ENCODE measurements at places on chromosomes 2 and 18.

DNA sequence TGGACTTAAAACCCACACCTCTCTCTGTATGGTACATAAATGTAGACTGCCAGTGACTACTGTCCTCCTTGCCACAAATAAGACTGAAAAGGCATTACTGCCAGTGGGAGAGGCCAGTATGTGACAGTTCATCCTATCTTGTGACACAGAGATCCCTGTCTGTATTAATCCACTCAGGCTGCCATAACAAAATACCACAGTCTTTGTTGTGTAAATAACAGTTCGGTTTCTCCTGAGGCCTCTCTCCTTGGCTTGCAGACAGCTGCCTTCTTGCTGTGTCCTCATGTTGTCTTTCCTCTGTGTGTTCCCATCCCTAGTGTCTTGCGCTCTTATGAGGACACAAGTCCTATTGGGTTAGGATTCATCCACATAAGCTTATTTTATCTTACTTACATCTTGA, 46.4 kb upstream of the IL1RL1 start:
- no peak for DNase-seq

DNA sequence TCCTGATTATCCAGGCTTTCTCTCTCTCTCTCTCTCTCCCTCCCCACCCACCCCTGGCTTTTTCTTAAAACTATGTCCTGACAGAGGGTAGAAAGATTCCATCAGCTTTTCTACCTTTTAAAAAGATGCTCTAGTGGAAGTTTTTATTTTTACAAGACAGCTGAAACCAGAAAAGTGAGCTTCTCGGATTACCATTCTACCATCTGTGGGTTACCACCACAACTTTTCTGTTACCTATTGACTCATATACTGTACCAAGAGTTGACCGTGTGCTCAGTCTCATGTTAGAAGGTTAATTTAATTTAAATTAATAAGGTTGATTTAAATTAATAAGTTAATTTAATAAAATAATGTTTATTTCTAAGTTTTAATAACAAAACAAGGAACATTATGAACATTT, 137.6 kb downstream of the UPP2 start:
- DNase-seq: no peak

GRCh38 chr18:74524097-74524496, 10.2 kb upstream of the CNDP1 start:
- no peak for DNase-seq

DNA sequence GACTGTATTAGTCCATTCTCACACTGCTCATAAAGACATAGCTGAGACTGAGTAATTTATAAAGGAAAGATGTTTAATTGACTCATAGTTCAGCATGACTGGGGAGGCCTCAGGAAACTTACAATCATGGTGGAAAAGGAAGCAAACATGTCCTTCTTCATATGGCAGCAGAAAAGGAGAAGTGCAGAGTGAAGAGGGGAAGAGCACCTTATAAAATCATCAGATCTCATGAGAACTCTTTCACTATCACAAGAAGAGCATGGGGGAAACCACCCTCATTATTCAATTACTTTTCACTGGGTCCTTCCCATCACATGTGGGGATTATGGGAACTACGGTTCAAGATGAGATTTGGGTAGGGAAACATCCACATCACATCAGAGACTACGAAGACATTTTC, 43.0 kb upstream of the CAVIN2 start:
- DNase-seq: no peak

- DNase-seq: no peak
Observed at GRCh38 chr2:45119855-45120254, 110.6 kb upstream of the SIX2 start.

GRCh38 chr18:36772241-36772723, 56.5 kb downstream of the TPGS2 start:
- no peak for DNase-seq

DNA sequence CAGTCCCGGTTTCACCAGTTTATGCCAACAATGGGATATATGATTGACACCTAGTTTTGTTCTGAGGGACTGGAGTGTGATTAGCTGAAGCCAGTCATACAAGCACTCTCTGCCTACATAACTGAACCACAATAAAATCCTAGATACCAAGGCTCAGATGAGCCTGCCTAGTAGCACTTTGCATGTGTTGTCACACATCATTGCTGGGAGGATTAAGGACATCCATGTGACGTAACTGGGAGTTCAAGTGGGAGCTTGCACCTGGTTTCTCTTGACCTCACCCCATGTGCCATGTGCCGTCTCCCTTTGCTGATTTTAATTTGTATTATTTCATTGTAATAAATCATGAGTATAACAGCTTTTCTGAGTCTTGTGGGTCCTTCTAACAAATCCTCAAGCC, 90.3 kb downstream of the TMEM163 start:
- no peak for DNase-seq

DNA sequence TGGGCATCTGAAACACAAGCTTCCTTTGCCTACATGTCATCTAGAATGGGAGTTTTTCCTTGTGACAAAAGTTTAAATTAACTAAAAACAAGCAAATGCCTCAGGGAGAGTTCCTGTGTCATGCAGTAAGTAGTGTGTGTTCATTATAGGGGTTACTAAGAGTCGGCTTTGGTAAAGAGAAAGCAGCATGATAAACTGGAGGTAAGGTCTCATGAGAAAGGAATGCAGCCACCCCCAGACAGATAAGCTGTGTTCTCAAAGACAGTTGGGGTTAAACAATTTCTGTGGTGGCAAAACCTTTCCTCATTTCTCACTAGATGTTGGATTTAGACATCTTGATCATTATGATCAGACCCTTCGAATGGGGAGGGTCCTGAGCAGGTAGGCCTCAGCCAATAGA, 129.7 kb downstream of the MAP4K4 start:
- no peak for DNase-seq

DNA sequence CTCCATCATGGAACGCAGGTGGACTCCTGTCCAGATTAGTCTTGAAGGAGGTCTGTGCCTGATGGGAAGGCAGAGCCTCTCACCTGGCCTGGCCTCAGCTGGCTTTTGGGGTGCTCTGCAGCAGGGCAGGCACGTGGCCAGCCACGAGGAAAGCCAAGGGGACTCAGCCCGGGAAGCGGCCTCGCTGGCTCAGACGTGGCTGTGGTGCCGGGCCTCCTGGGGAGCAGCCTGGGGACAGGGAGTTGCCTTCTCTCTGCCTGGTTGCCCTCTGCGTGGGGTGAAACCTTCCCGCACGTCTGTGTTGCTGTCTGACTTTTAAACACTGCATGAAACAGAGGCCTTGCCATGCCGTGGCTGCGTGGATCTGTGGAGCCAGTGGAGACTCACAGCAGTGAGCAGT, 45.0 kb downstream of the RTP5 start:
- DNase-seq: no peak

DNA sequence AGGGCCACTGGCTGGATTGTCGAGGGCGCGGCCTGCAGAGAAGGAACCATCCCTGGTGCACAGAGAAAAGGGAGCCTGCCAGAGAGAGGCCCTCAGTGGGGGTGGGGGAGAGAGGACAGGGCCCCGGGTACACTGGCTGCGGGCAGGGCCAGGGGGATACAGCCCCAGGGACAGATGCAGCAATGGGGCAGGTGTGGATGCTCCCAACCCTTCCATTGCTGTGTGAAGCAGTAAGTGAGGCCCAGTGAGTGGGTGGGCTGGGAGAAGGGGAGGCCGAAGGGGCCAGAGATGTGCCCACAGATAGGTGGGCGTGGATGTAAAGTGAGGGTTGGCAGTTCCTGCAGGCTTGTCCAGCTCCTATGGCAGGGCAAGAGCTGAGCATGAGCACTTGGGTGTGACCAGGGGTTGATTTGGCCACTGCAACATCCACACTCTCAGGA, 7.4 kb downstream of the AGXT start:
- no peak for DNase-seq

DNA sequence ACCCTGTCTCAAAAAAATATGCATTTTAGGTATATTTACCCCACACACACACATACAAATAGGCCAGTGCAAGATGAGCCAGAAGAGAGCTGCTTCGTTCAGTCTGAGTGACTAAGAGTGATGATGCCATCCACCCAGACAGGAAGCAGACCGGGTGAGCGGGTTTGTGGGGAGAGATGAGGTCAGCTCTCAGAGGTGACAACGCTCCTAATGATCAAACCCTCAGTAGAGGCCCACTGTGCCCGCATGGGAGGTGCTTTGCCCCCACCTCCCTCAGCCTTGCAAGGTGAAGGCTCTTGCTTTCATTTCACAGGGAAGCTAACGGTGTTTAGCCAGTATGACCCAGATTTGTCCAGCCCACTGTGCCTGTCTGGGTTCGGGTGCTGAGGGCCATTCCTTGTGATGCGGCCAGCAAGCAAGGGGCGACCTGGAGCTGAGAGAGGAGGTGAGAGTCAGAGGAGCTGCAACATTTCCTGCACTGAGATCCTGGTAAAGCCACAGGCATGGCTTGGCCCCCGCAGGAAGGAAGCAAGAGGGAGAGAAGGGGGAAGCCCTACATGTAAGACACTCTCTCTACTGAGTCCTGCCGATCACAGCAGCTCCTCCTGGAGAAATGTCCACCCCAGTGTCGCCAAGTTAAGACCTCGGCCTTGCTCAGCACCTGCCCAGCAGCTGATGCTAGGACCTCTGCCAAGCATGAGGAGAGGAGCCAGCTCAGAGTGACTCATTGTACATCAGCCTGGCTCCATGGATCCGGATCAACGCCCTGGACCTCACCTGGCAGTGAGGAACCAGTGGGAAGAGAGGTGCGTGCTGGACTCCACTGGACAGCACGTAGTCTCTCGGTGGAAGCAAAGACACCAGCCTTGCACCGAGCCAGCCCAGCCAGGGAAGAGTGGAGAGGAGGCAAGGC, 37.0 kb downstream of the NIFK start:
- DNase-seq: peak; percentile 51

- no peak for DNase-seq
Observed at GRCh38 chr2:108212671-108213070, 27.1 kb upstream of the SULT1C3 start.

DNA sequence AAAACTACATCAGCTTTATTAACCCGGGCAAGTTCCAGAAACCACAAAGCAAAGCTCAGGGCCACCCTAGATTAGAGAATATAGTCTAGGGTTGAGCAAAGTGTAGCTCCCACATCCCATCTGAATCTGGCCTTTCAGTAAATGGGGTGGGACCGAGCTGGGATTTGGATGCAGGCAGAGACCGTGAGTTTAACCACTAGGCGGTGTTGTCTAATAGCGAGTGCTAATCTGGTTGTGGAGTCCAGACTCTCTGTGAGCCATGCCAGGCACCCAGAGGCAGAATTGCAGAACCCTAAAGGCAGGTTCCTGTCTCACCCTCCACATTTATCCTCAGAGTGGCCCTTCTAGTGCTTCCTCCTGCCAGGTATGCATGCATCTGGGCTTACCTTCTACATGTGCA, 435.9 kb downstream of the TSN start:
- DNase-seq: peak; percentile 77

GRCh38 chr2:204479557-204479956, 65.7 kb upstream of the PARD3B start:
- DNase-seq: no peak

- DNase-seq: peak; percentile 29
Observed at GRCh38 chr2:199315299-199316179, 142.2 kb downstream of the SATB2 start.

DNA sequence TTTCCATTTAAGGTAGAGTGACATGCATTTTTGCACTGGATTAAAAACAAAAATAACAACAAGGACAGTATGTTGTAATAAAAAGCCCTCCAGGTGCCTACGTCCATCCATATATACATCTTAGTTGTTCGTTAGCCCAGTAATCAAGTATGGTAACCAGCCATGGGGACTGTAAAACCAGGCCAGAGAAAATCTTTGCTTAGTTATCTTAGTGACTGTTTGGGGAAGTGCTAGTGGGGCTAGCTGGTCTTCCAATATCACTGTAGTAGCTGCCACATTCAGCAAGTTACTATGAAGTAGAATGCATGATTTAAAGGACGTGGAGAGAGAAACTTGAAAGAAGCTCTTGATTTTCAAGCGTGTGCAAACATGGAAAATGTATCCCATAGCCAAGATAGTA, 95.9 kb upstream of the STON1 start:
- DNase-seq: no peak

DNA sequence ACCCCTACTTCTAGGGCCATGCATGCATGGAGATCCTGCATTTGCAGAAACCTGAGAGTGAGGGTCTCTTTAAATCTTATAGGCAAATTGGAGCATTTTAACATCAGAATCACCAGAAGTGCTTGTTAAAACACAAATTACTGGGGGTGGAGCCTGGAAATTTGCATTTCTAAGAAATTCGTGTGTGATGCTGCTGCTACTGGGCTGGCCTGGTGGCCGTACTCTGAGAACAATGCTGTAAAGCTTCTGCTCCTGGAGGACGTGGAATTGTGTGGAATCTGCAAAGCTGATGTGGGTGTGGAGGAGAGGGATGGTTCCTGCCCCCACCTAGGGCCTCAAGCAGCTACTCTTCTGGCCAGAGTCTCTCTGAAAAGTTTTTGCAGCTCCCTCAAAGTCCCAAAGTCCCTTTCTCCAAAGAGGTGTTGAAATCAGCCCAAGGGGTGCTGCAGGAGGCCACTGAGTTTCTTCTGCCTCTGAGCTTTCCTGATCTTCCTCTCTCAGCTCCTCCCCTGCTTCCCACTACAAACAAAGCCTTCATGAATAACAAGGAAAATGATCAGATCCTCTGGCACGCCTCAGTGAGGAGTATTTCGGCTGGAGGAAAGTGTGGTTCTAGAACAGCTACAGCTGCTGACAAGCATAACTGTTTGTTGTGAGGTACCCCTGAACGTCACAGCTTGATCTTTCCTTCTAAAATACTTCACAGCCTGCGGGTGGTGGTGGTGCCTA, 508.3 kb downstream of the CNTNAP5 start:
- DNase-seq: no peak

- DNase-seq: no peak
Observed at GRCh38 chr2:10047616-10048500, 4.5 kb downstream of the KLF11 start.

DNA sequence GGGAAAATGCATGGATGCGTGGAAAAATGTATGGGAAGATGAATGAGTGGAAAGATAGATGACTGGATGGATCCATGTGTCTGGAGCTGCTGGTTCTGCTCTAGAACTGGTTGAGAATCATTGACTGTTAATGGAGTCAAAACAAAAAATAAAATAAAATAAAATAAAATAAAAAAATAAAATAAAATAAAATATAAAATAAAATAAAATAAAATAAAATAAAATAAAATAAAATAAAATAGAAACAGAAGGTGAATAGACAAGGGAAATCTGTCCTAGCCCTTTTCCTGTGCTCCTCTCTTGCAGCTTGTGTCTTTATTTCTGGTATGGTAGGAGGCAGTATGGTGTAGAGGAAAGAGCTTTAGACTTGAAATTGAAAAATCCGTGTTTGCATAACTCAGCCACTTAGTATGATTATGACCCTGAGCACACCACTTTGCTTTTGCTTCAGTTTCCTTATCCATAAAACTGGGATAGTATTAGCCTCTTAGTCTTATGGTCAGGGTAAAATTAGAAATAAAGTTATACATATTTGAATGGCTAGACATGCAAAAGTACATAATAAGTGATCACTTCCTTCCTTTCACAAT, 51.0 kb downstream of the PSD4 start:
- no peak for DNase-seq

DNA sequence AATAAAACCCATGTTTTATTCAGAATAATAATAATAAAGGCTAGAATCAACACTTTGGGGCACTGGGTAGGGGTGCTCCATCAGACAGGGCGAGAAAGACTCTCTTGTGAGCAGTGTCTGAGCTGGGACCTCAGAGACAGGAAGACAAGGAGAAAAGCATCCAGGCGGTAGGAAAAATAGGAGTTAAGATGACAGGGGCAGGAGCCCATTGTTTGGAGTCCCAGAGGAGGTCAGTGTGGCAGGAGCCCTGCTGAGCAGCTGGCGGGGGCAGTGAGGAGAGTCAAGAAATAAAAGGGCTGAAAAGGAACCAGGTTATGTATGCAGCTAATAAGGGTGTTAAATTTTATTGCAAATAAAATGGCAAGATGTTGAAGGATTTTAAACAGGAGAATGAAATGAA, 457.4 kb downstream of the FBXO15 start:
- no peak for DNase-seq

All from hematopoietic multipotent progenitor cell treated with erythropoietin and hydrocortisone succinate and interleukin-3 and kit ligand, for 8 days (in vitro differentiated cells).